ENCODE measurements at places on chromosomes 3 and 15.

DNA sequence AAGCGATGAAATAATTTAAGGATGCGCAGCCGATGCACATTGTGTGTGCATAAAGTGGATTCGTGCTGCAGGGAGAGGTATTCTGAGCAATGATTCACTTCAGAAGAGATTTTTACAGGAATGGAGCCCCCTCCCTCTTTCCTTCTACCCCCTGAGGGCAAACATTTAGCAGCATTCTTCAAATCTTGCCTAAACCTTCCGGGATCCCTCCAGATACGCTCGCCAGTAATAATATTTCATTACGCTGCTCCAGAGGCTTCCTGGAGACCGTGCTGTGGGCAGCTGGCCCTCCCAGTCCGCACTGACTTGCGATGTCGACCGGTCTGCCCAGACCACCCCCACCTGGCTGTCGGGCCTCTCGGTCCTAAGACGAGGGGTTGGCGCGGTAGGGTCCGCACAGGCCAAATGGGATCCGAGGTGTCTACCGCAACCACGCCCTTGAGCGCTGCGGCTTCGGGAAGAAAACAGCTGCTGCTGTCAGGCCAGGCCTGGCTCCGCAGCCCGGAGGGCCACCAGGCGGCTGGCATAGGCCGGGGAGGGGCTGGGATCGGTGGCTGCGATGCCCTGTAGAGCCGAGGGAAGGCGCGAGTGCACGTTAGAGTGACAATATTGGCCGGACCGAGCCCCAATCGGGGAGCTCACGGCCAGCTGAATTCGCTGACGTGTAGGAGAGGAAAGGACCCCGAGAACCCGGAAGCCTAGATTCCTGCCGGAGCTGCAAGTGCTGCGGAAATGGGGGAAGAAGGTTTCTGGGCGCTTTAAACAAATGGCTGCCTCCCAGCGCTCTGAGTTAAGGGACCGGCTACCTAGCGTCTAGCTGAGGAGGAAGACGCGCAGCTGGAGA is 14.3 kb downstream of the ZIC4 start:
- no peak for DNase-seq

DNA sequence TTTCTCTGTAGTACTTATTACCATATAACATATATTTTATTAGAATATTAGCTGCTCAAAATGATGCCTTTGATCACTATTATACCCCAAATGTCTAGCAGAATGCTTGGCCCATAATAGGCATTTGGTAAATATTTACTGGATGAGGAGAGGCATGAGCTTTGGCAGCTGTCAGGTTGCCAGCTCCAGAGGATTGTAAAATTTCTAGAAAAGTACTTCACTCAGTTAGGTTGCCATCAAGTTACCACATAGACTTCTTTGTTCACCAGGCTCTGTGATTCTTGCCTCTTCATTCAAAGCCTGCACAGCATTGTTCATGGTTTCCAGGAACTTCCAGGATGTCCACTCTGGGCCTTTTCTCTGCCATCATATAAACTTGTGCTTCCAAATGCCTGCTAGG is 582.8 kb downstream of the PDCD6IP start:
- DNase-seq = no peak

- DNase-seq = no peak
Measured at GRCh38 chr15:39403640-39404117, 177.2 kb upstream of the THBS1 start.

GRCh38 chr3:150059241-150059640 is 88.5 kb upstream of the PFN2 start:
- DNase-seq = no peak

DNA sequence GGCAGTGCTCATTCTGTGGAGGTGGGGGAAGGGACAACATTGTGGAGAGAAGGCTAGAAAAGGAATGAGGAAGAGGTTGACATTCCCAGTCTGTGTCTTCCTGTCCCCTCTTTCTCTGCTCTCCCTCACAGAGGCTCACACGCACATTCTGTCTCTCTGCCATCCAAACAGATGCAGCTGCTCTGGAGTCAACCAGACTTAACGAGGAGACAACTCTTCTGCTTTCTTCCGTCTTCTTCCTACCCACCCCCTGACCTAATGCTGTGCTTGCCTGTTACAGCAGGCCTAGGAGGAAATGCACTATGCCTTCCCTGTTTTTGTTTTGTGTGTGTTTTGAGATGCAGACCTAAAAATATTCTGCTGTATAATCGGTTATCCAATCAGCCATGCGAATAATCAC is 121.9 kb downstream of the CACNA1D start:
- DNase-seq = no peak

DNA sequence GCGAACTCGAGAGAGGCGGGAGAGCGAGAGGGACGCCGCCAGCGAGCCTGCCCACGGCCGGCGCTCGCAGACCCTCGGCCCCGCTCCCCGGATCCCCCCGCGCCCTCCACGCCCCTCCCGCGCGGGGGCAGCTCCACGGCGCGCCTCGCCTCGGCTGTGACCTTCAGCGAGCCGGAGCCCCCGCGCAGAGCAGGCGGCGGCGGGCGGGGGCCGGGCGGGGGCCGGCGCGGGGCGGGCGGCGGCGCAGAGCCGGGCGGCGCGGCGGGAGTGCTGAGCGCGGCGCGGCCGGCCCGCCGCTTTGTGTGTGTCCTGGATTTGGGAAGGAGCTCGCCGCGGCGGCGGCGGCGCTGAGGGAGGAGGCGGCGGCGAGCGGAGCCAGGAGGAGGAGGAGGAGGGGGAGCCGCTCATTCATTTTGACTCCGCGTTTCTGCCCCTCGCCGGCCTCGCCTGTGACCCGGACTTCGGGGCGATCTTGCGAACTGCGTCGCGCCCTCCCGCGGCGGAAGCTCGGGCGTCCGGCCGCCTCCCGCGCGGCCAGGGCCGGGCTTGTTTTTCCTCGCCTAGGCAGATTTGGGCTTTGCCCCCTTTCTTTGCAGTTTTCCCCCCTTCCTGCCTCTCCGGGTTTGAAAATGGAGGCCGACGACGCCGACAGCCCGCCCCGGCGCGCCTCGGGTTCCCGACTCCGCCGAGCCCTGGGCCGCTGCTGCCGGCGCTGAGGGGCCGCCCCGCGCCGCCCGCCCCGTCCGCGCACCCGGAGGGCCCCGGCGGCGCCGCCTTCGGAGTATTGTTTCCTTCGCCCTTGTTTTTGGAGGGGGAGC is 524 bp downstream of the IGF1R start:
- DNase-seq = no peak

- no peak for DNase-seq
Measured at GRCh38 chr3:176919836-176920765, 277.2 kb downstream of the TBL1XR1 start.

GRCh38 chr3:157785102-157785826 is 282.0 kb upstream of the VEPH1 start:
- DNase-seq = no peak

- DNase-seq = no peak
Measured at GRCh38 chr3:16081661-16082060, 92.8 kb upstream of the GALNT15 start.

- no peak for DNase-seq
Measured at GRCh38 chr3:128348805-128349531, 117.7 kb downstream of the DNAJB8 start.

Measured in omental fat pad (tissue), 4 donors.